ENCODE measurements at places on chromosomes 4 and X.
A peak's percentile ranks its signal among the peaks of the same experiment; 100 is the strongest.

GRCh38 chr4:163923092-163923491, 428.6 kb downstream of the TMA16 start:
- DNase-seq = no peak

DNA sequence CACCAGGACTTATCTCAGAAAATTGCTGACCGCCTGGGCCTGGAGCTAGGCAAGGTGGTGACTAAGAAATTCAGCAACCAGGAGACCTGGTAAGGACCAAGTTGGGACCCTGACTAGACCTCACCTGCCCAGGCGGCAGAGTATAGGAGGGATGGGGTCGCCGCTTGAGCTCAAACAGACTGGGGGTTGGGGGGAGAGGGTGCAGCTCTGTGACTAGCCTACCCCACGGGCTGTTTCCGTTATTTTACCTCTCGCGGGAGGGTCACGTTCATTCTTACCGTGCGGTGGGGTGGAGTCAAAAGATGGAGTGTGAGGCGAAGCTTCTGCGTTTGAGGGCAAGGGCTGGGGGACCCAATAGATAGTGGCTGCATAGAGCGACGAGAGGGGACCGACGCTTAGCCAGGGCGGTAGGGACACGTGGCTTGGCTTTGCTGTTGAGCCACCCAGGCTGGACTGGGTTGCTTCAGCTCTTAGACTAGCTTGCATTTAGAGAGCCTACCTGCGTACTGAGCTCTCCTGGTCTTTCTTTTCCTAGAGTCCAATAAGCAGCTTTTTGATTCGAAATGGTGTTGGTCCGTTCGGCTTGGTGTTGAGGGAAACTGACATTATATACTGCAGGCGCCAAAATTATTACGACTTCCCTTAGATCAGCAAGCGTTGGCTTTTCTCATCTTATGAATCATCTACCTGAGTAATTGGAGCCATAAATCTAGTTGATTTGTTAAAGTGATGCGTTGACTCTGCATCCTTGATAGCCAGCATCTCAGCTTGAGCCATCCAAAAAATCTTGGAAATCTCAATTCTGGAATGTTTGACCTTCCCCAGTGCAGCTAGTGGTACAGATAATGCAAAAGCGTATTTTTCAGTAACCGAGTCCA, 591 bp downstream of the PRPS1 start:
- peak; percentile 19 for DNase-seq

- DNase-seq = no peak
Observed at GRCh38 chrX:102765217-102765616, 44.7 kb downstream of the GPRASP3 start.

DNA sequence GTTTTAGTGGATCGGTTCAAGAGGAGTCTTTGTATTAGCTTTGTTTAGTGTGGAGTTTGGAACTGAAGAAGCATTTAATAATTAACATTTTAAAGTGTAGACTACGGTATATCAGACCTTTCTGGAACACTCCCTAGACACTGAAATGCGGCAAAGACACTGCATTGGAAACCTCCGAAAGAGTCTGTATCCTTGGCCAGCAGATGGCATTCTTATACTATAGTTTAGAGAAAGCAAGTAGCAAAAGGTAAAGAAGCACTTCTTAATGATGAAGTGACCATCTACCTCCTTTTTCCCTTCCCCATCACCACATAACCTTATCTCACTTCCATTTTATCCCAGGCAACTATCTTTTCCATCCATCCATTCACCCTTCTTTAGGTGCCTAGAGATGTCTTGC, 7.6 kb downstream of the FABP2 start:
- peak; percentile 4 for DNase-seq

DNA sequence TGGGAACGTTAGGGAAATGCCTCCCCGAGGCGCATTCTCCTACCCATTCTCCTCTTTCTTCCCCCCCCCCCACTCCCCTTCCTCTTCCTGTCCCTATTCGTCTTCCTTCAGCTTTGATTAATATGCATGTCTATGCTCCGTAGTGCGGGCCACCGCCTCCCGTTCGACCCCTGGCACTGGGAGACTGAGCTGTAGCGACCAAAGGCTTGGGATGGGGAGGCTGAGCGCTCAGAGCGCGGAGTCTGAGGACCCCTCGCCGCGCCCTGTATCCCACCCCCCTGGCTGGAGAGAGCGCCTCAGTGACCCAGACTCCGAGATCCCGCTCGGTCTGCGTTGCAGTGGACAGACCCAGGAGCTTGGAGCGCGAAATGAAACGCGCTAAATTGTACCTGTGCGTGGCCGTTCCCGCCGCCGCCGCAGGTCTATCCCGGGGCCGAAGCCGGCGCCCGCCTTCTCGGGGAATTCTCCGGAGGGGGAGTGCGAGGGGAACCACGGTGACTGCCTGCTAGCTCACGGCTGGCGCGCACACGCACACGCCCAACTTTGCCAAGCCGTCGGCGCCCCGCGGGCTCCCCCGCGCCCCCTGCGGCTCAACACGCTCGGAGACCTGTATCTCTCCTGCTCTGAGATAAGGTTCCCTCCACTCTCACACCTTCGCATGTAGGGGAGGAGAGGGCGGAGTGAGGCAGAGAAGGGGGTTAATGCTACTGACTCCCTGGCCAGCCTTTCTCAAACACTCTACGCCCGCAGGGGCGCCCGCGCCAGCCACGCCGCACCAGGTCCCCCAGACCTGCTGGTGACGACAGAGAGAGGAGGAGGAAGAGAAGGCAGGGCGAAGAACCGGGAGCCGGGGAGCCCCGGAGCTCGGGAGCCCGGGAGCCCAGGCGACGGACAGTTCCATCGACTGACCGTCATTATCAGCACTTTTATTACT, 1.5 kb upstream of the PTCHD1 start:
- DNase-seq = no peak

DNA sequence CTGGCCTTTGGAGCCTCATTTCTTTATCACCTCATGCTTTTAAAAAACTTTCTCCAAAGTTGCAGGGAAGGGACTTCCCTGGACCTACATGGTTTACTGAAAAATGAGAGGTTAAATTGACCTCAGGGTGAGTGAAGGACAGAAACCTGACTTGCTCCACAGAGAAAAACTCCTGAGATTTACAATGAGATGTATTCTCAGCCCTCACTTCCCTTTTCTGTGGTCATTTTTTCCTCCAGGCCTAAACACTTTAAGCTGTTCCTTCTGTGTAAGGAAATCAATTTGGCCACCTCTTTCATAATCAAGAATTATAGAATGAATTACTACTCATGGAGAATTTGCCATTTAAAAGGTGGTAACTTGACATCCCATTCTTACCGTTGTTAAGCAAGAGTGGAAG, 77.9 kb downstream of the HPGD start:
- DNase-seq = no peak

GRCh38 chr4:184448821-184449220, 25.5 kb downstream of the IRF2 start:
- no peak for DNase-seq

- no peak for DNase-seq
Observed at GRCh38 chr4:147090486-147090885, 144.8 kb upstream of the TTC29 start.

DNA sequence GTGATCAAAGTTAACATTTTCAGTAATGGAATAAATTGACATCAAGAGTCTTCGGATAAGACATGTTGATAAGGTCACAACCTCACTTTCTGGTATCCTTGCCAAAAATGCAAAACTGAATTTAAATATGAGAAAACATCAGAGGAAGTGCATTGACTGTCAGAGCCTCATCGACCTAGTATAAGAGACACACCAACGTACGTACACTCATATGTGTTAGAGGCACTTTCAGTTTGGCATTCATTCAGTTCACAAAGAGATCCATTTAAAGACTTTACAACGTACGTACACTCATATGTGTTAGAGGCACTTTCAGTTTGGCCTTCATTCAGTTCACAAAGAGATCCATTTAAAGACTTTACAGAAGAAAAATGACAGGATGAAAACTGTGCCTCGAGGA, 280.3 kb downstream of the INPP4B start:
- no peak for DNase-seq

DNA sequence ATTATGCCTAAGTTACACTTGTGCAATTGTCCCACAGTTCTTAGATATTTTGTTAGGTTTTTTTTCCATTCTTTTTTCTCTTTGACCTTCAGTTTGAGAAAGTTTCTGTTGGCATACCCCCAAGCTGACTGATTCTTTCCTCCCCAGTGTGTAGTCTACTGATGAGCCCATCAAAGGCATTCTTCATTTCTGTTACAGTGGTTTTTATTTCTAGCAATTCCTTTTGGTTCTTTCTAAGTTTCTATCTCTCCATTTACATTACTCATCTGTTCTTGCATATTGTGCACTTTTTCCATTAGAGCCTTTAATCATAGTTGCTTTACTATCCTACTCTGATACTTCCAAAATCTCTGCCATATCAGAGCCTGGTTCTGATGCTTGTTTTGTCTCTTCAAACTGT, 31.9 kb downstream of the CASP6 start:
- no peak for DNase-seq

- DNase-seq = no peak
Observed at GRCh38 chr4:26619784-26620183, 35.9 kb downstream of the TBC1D19 start.

DNA sequence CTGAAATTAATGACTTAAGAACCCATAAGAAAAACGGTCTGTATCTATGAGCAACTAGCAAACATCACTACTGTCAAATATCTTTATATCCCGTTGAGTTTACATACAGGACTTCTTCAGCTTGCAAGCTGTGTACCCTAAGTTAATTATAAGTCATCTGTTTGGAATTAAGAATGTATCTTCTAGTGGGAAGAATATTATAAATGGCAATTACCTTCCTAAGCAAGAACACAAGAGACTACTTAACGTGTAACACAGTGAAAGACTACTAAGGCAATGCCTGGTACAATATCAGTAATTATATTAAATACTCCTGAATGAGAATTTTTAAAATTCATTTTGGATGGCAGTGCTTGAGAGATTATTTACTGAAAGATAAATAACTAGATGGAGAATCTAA, 58.5 kb downstream of the ADGRA3 start:
- no peak for DNase-seq

- peak; percentile 48 for DNase-seq
Observed at GRCh38 chrX:9335251-9335650, 129.6 kb upstream of the TBL1X start.

DNA sequence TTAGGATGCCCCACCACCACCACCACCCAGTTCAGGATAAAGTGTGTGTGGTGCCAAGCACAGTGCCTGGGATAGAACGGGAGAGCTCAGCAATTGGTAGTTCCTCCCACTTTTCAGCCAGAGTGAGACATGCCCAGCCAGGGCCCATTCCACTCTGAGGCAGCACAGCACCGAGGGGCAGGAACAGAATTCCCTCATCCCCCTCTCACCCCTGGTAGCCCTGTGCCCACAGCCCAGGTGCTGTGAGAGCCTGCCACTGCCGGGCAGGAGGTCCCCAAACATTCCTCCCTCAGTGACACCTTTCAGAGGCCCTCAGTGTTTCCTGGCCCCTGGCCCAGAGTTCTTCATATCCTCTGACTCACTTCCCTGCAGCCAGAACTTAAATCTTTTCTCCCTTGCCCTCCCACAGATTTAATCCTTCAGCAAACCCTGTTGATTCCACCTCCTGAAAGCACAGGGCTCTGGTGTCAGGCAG, 8.1 kb downstream of the RIPPLY1 start:
- no peak for DNase-seq

DNA sequence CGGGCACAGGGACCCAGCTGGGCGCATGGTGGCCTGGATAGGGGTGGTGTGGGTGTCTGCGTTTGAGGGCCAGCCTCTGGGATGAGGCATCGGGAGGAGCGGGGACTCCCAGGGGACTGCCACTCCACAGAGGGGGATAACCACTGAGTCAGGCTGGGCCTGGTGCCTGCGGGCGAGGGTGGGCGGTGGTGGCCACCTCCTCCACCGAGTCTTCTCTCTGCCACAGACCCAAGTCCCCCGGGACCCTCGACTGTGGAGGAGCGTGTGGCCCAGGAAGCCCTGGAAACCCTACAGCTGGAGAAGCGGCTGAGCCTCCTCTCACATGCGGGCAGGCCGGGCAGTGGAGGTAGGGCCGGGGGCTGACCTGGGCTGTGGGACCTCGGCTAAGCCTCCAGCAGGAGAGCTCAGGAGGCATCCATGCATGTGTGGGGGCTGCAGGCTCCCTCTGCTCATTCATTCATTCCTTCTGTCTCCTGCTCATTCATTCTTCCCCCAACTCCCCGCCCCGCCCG, 26.4 kb downstream of the DOK7 start:
- no peak for DNase-seq

DNA sequence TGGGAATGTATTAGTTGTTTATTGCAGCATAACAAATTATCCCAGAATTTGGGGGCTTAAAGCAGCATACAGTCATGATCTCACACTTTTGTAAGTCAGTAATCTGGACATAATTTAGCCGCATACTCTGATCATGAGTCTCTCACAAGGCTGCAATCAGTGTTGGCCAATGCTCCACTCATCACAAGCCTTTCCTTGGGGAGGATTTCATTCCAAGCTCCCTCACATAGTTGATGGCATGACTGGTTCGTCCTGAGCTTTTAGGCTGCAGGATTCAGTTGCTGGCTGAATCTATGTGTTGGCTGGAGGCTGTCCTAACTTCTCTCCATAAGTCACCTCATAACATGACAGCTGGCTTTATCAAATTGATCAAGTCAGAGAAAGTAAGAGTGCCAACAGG, 1568.6 kb upstream of the PCDH7 start:
- no peak for DNase-seq

- no peak for DNase-seq
Observed at GRCh38 chrX:46256875-46257274, 288.3 kb downstream of the ZNF674 start.

- DNase-seq = no peak
Observed at GRCh38 chrX:6311540-6311939, 82.9 kb upstream of the NLGN4X start.

GRCh38 chrX:115264009-115264408, 25.5 kb upstream of the LUZP4 start:
- DNase-seq = no peak

GRCh38 chr4:68375667-68376559, 26.0 kb upstream of the YTHDC1 start:
- DNase-seq = no peak

DNA sequence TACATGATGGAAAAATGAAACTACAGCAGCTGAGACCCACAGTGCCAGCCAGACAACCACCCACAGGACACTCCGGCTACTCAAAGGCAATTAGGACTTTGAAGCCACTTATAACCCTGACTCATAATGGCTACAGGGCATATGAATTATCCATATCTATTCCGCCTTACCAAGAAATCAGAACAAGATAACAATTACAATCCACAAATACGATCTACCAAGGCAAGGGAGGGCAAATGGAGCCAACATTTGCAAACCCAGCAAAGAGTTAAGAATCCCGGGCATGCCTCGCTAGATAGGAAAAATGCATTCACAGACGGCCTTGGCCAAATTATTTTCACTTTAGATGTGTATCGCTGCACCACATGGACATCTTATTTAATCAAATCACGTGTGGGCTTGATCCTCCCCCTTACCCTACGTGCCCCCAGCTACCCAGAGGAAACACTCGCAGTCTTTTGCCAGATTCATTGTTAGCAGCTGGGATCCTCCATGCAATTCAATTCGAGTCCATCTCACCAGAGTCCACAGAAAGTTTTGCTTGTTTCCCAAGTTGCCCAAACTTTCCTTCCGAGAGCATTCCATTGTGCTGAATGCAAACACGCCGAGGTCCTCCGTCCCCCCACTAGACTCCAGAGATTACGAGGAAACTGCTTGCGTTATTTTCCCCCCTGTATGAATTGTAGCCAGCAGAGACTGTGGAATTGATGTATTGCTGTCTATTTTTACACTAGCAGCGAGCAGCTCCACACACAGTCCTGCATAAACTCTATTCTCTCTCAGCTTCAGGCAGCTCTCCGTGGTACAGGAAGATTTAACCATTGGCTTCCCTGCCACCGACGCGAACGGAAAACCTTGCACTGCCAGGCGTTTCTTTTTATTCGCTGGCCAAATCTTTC, 1.2 kb downstream of the PPARGC1A start:
- DNase-seq = no peak

- DNase-seq = no peak
Observed at GRCh38 chr4:1209821-1210220, 37.4 kb upstream of the SPON2 start.

- DNase-seq = no peak
Observed at GRCh38 chr4:89954906-89955695, 60.4 kb downstream of the MMRN1 start.
